ENCODE measurements at places on chromosomes 2 and 18.

DNA sequence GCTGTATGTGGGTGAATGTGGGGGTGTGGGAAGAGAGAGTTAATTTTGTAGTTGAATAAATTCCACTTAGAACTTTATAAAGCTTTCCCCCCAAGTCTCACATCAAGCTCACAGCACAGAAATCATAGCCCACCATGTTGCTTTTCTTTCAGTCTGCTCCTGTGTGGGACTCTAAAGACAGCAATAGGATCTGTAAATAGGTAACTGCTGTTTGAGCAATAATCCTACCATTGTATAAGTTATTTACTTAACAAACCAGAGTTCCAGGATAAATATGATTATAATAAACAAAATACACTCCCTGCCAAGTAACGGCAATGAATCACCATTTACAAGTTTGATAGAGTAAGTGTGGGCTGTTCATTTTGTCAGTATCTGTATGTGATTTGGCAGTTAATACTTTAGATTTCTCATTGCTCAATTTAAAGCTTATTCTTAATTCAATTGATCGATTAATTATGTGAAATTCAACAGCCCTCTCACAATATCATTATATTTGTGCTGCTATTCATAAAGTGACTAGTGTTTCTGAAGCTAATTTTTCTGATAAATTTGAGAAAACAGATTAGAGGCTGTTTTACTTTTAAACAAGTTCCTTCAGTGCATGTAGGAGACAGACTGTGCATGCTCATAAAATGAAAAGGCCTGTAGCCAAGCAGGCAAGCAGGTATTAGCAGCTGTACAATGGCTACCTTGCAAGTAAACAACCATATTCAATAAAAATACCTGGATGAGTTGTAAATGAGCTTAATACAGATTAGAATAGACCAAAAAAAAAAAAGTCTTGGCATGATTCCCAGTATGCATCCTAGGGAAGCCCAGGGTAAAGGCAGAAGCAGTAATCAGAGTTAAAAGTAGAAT is 142.7 kb downstream of the PDE11A start:
- no peak for DNase-seq

GRCh38 chr2:11976073-11976472 is 229.6 kb downstream of the LPIN1 start:
- DNase-seq, result no peak

DNA sequence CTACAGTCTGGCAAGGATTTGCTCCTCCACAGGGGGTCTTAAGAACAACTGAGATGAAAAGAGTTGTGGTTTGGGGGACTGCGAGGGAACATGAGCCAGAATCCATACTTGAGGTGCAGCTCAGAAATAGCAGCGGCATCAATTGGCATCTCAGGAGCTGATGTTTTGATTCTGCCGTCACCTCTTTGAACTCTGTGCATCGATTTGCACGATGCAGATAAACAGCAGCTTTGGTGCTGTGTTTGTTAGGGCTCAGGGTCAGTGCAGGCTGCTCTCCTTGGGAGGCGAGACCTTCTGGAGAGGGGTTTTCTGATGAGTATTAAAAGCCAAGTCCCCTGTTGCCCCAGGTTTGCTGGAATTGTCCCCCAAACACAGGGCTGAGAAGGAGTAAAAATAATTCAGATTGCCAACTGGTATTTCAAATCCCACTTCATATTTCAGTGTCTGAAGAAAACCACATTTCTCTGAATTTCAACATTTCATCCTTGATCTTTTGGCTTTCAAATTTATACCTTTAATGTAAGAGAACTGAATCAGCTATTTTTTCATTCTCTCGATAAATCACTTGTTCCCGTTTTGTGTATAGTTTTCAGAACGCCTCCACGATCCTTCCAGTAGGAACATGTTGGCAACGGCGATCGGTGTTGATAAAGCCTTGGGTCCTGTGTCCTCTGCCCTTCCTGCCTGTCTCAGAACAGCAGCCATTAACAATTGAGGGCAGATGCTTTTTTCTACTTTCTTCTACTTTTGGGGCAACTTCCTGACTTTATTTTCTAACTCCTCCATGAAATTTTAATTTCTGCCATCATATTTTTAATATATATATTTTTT is 65.0 kb downstream of the RAB31 start:
- no peak for DNase-seq

DNA sequence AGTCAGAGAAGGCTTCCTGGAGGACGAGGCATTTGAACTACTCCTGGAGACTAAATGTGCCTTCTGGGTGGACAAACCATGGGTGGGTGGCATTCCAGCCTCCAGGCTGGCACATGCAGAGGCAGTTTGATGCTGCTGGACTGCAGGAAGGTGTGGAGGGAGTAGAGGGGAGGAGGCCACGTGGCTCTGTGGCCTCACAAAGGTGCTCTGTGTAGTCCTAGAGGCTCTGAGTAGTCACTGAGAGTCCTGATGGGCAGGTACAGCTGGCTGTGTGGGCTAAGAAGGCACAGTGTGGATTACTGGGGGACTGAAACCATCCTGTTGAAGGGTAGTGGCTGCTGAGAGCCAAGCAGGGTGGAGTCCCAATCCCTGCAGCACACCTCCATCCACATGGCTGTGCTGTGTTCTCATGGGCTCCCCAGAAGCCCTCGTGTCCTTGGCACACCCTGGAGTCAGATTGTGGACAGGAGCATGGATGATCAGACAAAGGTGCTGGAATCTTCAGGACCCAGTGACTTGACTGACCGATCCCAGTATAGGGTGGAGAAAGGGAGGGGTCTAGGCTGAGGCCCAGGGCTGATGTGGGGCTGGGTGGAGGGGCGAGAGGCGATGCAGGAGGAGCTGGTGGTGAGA is 87.4 kb upstream of the HS6ST1 start:
- no peak for DNase-seq

DNA sequence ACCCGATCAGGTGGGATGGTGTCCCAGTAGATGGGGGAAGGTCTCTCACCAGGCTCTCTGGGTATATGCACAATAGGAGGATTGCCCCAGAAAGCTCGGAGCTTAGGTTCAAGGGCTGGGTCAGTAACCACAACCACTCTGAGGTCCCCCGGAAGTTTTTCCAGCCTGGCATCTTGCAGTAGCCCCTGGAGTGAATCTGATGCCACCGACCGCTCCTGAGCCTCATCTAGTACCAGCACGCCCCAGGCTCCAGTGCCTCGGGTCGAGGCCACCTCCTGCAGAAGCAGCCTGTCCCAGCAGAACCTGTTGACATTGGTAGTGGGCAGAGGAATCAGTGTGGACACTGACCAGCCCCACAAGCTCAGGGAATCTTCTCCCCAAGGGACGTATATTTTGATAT is 2.0 kb downstream of the DQX1 start:
- DNase-seq, result no peak

DNA sequence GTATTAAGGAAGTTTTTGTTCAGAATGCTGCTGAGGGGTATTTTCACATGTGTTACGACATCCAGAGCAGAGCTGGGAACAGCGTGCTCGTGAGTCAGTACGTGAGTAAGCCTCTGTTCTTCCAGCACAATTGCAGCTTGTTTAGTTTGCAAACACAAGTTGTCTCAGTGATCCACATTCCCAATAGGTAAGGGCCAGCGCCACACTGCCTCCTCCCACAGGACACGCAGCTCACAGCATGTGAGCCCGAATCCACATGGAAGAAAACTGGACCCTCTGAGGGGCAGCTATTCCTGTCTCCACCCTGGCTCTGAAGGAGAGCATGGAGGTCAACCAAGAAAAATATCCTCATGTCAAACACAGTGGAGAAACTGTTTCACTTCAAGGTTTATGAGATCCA is 173.9 kb upstream of the PID1 start:
- DNase-seq, result no peak

- no peak for DNase-seq
Measured at GRCh38 chr18:75966431-75966830, 528.6 kb downstream of the ZNF516 start.

GRCh38 chr2:56680971-56681631 is 497.3 kb downstream of the CCDC85A start:
- no peak for DNase-seq

GRCh38 chr18:37654034-37654433 is 88.4 kb upstream of the CELF4 start:
- DNase-seq, result no peak

- no peak for DNase-seq
Measured at GRCh38 chr2:2033691-2034090, 289.4 kb upstream of the PXDN start.

DNA sequence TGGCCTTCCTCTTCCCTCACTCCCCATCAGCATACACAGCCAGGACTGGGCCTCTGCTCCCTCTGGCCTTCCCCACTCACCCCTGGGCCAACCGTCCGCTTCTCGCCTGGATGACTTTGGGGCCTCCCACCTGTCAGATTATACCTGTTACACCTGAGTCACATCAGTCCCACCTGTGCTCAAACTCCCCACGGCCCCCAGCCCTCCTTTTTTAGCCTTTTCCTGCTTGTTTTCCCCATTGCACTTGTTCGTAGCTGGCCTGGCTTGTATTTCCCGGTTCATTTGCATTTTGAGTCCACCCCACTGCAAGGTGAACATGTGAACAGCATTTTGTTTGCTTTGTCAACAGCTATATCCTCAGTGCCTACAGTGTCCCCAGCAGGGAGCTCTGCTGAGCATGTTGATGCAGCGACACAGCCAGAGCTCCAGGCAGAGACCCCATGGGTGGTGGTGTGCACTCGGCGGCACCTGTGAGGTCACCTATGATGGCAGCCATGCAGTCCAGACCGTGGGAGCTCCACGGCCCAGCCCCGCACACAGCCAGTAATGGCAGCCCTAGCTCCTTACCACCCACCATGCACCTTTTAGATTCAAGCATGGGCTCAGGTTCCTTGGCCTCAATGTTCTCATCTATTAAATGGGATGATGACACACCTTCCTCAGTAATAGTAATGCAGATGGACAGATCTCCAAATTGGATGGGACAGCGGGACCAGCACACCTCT is 276.4 kb upstream of the HS6ST1 start:
- DNase-seq, result peak; percentile 80

DNA sequence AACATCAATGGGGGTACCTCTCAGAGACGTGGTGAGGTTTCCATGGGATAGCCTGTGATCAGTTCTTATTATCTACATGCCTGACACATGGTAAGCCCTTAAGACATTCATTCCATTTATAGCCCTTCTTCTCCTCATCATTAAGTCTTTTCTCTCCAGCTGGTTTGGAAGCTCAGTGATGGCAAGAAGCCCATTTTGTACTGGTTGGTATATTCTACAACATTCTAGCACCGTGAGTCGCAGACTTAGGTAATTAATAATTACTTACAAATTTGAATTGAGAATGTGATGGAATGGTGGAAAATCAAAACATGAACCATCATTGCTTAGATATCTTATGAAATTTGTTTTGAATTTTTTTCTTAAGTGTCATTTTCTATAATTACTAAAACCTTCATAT is 472.6 kb downstream of the DLGAP1 start:
- no peak for DNase-seq
